H54 (cell line): ENCODE measurements at places on chromosomes 5 and 9.

DNA sequence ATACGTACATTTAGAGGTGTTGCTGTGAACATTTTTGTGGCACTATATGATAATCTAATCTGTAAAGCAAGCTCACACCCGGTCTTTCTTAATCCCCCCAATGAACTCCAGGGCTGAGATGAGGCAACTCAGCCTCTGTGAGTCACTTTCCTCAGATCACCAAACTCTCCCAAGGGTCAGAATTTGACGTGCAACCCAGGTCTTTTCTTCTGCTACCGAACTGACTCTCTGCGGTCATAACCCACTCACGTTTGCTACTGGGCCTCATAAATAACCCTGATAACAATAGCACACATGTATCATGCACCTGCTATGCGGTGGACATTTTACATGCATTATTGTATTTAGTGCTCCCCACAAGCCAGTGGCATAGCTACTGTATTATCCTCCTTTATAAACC lies 153.1 kb downstream of the DROSHA start:
- no peak for DNase-seq

- DNase-seq = no peak
These were observed 21.4 kb upstream of the OTULINL start for GRCh38 chr5:14560091-14560595.

DNA sequence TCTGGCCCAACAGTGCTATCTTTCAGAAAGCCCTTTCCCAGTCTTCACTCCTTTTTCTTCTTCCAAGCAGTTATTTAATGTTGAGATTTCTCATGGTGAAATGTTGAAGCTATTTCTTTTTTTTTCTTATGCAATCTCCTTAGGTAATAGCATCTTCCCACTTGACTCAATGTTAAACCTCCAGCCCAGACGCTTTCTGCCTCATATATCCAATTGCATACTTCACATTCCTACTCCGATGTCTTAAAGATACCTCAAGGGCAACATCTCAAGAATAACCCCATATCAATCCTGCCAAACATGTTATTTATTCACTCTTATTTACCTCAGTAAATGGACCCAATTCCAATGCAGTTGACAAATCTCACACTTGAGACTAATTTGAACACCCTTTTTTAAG lies 187.3 kb downstream of the CDH12 start:
- no peak for DNase-seq

GRCh38 chr5:143405063-143405848 lies 1.8 kb upstream of the NR3C1 start:
- DNase-seq = peak; percentile 53

DNA sequence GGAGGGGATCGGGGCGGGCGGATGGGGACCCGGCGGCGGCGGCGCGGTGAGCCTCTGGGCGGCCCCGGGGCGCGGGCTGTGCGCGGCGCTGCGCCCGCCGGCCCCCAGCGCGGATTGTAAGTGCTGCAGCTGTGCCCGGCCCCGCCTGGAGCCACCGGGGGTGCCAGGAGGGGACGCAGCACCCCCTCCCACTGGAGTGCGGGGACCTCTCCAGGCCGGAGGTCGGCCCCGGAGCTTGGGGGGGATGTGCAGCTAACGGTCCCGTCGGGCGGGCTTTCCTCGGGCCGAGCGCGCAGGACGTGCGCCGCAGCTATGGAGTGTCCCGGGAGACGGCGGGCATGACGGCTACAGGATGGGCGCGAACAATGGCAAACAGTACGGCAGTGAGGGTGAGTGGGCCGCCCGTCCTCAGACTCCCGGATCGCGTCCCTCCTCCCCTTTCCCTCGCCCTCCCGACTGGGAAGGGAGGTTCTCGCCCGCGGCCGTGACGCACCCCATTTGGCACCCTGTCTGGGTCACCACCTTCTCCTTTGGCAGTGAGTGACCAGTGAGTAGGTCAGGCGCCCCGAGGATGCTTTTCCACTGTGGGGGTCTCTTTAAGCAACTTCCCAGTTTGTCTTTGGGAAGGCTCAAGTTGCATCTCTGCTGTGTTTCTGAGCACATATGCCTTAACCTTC lies 483 bp downstream of the FBXL7 start:
- DNase-seq = peak; percentile 79

DNA sequence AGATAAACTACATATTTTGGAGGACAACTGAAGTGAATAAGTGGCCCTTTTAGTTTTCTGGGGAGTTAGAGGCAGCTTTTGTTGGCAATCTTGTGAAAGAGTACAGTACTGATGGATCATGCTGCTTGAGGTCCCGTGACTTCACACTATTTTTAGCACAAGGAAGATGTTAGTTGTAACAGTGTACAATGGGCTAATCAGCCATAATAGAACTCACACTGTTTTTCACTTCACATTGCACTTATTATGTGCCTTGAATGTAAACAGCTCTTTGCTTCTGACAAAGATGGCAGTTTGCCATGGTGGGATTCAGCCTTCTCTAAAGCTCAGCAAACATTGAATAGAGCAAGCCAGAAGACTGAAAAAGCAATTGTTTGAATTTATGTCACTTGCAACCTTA lies 176.7 kb upstream of the ZNF608 start:
- no peak for DNase-seq

DNA sequence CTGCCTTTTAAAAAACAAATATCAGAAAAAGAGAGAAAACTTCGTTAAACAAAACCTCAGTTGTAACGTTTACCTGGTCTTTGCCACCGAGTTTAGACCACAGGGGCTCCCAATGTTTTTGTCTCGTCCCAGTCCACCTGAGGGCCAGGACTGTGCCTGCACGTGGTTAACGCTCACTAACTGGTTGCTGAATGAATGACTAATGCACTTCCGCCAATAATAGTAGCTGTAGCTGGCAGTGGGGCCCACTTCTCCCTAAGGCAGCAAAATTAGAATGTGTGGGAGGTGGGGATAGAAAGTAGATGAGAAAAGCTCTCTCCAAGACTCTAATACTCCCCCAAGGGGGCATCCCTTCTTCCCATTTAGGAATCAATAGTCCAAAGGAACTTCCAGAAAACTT lies 29.1 kb upstream of the MED27 start:
- DNase-seq = no peak

GRCh38 chr9:92266486-92266885 lies 27.0 kb downstream of the IARS1 start:
- DNase-seq = no peak

GRCh38 chr9:20403346-20403745 lies 219.0 kb downstream of the MLLT3 start:
- DNase-seq = no peak

- no peak for DNase-seq
These were observed 121.6 kb downstream of the ADAMTSL1 start for GRCh38 chr9:18595597-18595996.

DNA sequence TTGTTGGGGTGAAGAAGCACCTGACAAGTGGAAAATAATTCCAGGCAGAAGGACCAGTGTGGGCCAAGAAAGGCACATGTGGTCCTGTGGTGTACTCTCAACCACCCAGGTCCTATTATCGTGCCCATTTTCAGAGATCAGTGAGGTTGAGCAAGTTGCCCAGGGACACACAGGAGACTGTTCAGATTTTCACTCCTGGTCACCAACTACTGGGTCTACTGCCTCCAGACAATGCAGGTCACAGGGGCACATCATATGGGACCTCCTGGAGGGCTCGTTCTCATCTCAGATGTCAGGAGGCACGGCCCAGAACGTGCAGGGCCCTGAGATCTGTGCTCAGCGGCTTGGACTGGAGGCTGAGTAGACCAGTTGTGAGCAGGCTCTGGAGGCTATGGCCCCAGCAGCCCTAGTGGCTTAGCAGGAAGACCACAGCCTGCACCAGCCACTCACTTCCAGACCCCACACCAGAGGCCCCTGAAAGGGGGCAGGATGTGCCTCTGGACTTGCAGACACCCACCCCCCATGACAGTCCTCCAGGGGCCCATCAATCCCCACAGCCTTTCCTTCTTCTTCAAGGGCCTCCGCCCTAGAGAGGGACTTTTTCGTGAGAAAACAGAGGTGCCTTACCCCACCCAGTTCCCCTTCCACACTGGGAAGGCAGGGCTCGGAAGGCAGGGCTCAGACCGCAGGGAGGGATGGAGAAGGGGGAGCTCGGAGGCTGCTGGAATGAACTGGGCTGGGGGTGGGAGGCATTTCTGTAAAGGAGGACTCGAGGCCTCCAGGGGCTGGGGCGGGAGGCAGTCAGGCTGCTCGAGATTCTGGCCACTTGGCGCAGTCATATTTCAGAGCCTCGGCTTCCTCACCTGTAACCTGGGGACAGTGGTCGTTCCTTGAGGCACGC lies 82.7 kb upstream of the NEURL1B start:
- no peak for DNase-seq

DNA sequence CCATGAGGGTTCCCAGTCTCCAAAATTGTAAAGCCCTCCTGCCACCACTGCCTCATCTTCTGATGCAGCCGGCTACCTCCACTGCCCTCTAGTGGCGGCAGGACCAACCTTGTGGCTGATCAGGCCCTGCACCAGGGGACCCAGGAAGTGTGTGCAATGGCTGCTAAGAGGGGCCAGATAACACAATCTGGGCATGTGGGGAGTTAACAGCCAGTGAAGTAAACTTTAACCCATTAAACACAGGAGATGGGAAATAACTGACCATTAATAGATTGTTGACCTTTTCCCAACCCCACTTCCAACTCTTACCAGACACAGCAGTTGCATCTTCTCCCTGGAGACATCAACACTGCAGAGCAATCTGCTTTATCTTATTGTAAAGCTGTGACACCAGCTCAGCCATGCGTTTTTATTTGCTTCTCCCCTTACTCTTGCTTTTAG lies 63.3 kb downstream of the FREM1 start:
- DNase-seq = peak; percentile 73

GRCh38 chr9:93090091-93090655 lies 5.8 kb upstream of the CARD19 start:
- DNase-seq = no peak

GRCh38 chr9:121889990-121890563 lies 203.0 kb downstream of the TTLL11 start:
- DNase-seq = peak; percentile 62

GRCh38 chr5:90093751-90094485 lies 315.6 kb downstream of the CETN3 start:
- DNase-seq = no peak
